Activated CD4-positive, alpha-beta memory T cell treated with anti-CD3 and anti-CD28 coated beads, Interleukin-2, amount 10 ng/mL, durations not matched to agents 7 days and 5 days (primary cell): ENCODE measurements at places on chromosomes 16 and 17. TPM values are rescaled to one million over a fixed set of nuclear protein-coding genes. Genes with fewer than 3 reads are reported as not detected.

The DRC3 gene
- not detected for total RNA-seq

GRCh38 chr17:15882777-15883176 is 62.2 kb upstream of the ADORA2B start:
- no peak for DNase-seq

The CIITA gene
- 48.5 TPM for total RNA-seq

- no peak for DNase-seq
Observed at GRCh38 chr16:27571433-27572326, 21.7 kb downstream of the KATNIP start.

The HCRT gene
- total RNA-seq, result not detected

DNA sequence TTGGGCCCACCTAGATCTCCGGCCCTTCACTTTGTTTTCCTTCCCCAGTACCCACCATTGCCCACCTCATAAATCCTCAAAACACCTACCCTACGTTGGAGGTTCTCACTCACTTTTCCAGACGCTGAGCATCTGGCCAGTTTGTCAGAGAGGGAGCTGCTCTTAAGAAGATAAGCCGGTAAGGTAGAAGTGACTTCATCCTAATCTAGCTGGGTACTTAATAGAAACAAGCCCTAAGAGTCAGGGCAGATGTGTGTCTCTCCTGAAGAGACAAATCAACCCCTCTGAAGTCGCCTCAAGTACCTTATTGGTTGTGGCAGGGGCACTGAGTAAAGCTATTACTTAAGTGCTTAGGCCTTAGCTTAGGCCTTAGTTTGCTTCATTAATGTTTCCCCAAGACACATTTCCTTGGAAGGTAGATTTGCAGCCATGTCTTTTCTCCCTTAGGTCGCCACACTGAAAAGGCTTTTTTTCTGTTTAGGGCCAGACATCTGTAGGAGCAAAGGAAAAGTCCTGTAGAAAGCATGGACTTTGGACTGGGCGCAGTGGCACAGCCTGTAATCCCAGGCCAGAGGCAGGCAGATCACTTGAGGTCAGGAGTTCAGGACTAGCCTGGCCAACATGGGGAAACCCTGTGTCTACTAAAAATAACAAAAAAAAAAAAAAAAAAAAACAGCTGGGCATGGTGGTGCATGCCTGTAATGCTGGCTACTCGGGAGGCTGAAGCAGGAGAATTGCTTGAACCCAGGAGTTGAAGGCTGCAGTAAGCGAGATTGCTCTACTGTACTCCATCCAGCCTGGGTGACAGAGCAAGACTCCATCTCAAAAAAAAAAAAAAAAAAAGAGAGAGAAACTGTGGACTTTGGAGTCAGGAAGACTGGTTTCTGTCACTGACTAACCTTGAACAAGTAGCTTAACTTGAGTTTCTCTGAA is 1.0 kb downstream of the TACO1 start:
- no peak for DNase-seq

DNA sequence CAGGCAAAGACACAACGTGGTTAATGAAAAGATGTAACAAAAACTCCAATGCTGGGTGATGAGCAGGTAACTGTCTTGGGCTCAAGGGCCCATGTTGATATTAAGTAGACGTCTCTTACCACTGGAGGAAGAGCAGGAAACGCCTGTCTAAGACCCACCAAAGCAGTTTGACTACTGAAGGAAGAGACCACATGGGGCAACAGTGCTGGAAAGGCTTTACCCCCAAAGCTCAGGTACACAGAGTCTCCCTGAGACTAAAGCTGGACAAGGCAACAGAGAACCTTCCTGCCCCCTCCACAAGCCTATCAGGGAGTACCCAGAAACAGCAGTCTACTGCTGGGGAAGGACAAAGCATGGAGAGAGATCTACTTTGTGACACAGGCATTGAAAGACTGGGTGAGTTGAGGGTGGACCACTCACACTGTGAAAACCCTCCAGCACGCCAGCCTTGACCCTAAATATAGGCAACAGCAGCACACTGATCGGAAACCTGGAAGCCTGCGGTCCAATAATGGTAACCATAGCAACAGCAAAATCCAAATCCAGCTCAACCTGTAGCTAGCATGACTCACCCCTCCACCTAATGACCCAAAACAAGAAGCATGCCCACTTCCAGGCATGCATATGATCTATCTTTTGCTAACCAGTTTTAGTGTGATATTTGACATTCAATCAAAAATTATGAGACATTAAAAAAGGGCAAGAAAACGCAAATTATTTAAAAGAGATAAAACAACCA is 270.5 kb upstream of the SDK2 start:
- DNase-seq, result no peak

The MARVELD3 gene
- total RNA-seq, result 0.15 TPM

- peak; percentile 17 for DNase-seq
Observed at GRCh38 chr17:42277342-42277712, 1.1 kb upstream of the STAT5B start.

- no peak for DNase-seq
Observed at GRCh38 chr17:5126719-5127488, 11.1 kb downstream of the USP6 start.

The COIL gene
- 17.2 TPM for total RNA-seq

DNA sequence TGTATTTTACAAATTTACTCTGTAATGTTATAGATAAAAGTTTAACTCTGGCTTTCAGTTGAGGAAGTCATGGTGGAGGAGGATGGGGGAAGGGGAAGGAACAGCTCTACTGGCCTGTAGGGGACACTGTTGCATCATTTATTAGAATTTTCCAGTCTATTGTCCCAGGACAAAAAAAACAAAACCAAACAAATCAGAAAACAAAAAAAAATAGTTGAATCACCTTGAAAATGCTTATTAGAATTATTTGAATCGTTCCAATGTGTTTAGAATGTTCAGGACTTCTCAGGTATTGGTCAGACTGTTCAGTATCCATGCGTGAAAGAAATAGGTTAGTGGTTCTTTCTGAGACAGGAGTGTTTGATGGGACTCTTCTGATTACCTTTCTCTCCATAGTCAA is 242.0 kb downstream of the FTO start:
- no peak for DNase-seq

The NUDT16L1 gene
- total RNA-seq, result 25.5 TPM

DNA sequence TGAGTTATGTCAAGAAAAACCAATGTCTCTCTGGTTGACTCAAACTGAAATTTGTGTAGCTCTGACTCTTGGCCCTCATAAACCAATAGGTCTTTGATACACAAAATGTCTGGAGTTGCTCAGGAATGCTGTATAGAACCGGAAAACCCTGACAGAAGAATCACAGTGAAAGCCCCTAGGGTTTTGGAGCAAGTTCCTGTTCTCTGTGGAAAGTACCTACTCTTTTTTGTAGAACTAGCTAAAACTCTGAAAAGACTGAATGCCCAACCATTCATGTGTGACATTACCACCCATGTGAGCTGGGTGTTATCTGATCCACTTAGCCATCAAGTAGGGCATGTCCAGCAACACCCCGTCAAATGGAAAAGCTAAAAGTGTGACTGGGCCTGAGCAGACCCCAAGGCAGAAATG is 28.8 kb downstream of the CCL4 start:
- DNase-seq, result no peak

- DNase-seq, result no peak
Observed at GRCh38 chr16:49470513-49470991, 96.9 kb downstream of the C16orf78 start.

GRCh38 chr17:21510686-21511362 is 134.7 kb downstream of the KCNJ12 start:
- no peak for DNase-seq

DNA sequence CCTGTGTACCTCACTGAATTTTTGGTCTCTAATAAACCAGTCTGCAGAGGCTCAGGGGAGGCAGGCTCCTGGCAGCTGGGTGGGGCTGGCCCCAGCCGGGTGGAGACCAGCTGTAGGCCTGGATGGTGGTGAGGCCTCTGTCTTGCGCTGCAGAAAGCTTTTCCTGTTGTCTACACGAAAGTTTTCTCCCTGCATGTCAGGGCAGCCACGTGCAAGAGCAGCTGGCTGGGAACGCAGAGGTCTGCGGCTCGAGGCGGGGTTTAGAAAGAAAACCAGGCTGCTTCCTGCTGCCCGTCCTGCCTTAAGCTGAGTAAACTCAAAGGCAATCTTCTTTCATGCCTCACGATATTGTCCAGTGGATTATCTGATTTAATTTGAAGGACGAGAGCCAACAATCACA is 2.4 kb downstream of the SERPINF1 start:
- peak; percentile 81 for DNase-seq

GRCh38 chr17:80005360-80006338 is 30.0 kb downstream of the TBC1D16 start:
- peak; percentile 60 for DNase-seq

The KCNG4 gene
- not detected for total RNA-seq

GRCh38 chr16:81275795-81276194 is 37.3 kb downstream of the BCO1 start:
- DNase-seq, result no peak

- peak; percentile 84 for DNase-seq
Observed at GRCh38 chr17:28552176-28552999, at the start of gene UNC119. TSS of gene UNC119 (minus strand) at chr17:28552624. CDS start at chr17:28552557, 67 bp downstream.

- DNase-seq, result peak; percentile 41
Observed at GRCh38 chr17:35372846-35373533, 431 bp downstream of the SLFN11 start.

- DNase-seq, result no peak
Observed at GRCh38 chr16:69114346-69114975, 9.0 kb downstream of the HAS3 start.

The HSPB9 gene
- total RNA-seq, result 0.18 TPM

The CCDC40 gene
- not detected for total RNA-seq

DNA sequence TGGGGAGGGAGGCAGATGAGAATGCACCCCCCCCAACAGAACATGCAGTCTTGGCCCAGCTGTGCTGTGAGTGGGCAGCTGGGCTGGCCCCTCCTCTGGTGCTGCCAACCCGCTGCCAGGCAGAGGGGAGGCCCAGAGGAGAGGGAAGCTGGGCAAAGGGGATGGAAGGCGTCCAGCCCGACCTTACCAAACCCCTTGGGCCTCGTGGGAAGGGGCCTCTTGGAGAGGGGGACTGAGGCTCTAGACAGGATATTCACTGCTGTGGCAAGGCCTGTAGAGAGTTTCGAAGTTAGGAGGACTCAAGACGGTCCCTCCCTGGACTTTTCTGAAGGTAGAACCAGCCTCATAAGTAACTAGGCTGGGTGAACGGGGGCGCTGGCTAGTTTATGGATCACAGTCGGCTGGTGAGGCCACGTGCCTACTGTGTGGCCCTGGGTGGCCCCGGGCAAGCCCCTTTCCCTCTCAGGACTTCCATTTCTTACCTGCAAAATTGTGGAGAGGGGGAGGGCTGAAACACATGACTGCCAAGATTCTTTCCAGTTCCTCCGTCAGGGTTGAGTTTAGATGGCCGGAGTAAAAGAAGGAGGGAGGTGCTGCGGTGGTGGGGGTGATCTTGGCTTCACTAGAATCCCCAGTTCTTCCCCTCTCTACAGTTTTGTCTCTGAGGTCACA is 857 bp upstream of the STAT5A start:
- peak; percentile 54 for DNase-seq

DNA sequence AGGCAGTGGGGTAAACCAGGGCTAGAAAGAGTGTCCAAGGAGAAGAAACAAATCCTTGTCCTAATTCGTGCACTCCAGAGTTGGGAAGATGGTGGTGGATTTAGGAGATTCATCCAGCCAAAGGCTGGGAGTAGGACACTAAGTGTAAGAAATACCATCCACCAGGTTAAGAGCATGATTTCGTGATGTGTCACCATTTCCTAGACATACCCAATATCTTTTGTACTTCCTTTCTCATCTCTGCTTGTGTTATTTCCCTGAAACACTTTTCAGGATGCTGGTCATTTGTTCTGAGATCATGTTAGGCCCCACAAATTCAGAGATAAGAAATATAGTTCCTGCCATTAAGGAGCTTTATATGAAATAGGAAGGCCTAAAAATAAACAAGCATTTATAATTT is 106.3 kb upstream of the HLF start:
- no peak for DNase-seq

The OTOP3 gene
- total RNA-seq, result not detected

The C17orf100 gene
- total RNA-seq, result 1.1 TPM

DNA sequence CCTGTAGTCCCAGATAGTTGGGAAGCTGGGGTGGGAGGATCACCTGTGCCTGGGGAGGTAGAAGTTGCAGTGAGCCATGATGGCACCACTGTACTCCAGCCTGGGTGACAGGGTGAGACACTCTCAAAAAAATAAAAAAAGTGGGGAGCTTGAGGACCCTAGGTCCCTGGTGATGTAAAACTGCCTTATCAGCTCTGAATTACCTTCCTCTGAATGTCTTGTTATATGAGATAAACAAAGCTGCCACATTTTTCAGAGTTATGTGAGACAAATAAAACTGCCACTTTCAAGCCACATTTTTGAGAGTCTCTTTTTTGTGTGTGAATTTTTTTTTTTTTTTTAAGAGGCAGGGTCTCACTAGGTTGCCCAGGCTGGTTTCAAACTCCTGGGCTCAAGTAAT is 32.0 kb upstream of the B4GALNT2 start:
- no peak for DNase-seq

The EVPLL gene
- total RNA-seq, result not detected
